NCI-H524 (cell line): ENCODE measurements at places on chromosomes 13 and 19.

GRCh38 chr19:18274219-18274780, at the start of gene IQCN:
Gene IQCN, minus strand, starts transcription at chr19:18274452. Its CDS starts 4,974 bp downstream, at chr19:18269478.
- DNase-seq, result no peak

DNA sequence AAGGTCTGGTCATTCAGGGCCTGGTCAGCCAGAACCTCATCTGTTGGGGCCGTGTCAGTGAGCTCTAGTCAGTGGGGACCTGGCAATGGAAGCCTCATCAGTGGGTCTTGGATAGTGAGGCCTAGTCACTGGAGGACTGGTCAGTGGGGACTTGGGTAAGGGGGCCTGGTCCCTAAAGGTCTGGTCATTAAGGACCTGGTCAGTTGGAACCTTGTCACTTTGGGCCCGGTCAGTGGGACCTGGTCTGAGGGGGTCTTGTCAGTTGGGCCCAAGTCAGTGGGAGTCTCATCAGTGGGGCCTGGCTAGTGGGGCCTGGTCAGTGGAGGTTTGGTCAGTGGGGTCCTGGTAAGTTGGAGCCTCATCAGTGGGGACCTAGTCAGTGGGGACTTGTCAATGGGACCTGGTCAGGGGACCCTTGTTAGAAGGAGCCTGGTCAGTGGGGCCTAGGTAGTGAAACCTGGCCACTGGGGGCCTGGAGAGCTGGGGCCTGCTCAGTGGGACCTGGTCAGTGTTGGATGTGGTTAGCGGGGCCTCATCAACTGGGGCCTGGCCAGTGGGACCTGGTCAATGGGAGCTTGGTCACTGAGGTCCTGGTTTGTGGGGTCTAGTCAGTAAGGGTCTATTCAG, 43.7 kb upstream of the TPM4 start:
- DNase-seq, result no peak

DNA sequence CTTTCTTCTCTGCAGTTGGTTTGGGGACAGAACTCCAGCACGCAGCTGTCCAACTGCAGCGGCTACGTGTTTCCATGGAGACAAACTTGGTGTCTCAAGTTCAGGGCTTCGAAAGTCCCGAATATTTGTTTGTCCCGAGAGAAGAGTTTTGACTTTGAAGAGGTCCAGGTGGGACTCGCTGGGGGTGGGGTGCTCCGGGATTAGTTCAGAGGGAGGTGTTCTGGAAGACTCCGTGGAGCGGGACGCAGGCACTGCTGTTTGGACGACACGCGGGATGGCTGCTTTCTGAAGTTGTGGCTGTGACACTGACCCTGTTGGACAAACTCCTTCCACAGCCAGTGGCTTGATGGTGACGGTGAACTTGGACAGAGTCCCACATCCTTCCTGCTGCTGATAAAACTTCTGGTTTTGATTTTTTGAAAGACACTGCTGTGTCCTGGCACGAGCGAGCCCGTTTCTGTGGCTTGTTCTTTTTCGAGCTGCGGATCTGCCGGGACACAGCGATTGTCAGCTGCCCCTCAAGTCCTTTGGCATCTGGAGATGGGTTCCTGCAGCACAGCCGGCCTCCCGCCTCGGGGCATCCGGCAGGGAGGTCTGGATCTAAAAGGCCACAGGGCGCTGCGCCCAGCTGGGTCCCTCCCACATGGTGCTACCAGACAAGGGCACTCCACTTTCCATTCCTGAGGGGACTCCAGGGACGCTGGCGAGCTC, 15.9 kb upstream of the RANBP3 start:
- DNase-seq, result no peak

GRCh38 chr13:110533771-110534670, 27.5 kb downstream of the RAB20 start:
- DNase-seq, result no peak

GRCh38 chr13:97631158-97631557, 197.2 kb downstream of the RAP2A start:
- DNase-seq, result no peak

- no peak for DNase-seq
Observed at GRCh38 chr13:27708325-27708724, 84.0 kb upstream of the GSX1 start.

GRCh38 chr19:10222201-10222890, 8.8 kb downstream of the S1PR2 start:
- DNase-seq, result no peak

GRCh38 chr13:36882829-36883390, 37.1 kb downstream of the SMAD9 start:
- DNase-seq, result no peak
